Activated CD4-positive, alpha-beta T cell treated with anti-CD3 and anti-CD28 coated beads, Interleukin-2, amount 10 ng/mL, durations not matched to agents 7 days and 5 days (primary cell): ENCODE measurements at places on chromosomes 2 and 18.

DNA sequence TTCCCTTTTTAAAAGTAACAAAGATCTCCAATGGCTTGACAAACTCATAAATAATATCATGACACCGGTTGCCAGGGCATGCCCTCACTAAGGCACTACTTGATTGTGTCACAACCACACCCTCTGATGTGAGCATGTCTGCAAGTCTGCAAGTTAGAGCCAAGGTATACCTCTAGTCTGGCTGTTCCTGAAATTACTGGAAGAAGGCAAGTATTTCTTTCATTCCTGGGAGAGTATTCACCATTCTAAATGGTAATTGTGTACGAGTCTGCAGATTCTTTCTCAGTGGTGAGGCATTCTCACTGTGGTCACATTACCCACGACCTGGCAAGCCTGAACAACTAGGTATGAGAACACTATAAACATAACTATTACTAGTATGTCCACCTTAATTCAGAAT lies 25.7 kb upstream of the RNU4ATAC start:
- no peak for DNase-seq

- no peak for DNase-seq
These were observed 61.7 kb upstream of the RALBP1 start for GRCh38 chr18:9413576-9413975.

DNA sequence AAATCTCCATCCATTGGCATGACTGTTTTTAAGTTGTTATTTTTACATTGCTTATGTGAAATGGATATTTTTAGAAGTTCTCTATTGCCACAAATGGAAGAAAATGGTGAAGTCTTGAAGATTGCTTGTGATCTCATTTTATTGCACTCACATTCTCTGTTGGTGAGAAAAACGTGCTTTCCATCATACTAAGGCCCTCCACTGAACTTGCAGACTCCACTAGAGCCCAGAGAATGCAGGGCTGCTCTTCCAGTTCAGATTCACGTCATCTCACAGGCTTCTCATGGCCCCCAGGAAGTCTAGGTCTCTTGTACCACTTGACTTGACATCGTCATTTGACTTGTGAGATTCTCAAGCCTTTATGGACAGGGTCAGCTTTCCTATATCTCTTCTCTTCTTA lies 254.8 kb upstream of the COPS8 start:
- no peak for DNase-seq

GRCh38 chr2:207422380-207422779 lies 107.4 kb upstream of the CREB1 start:
- DNase-seq, result no peak

DNA sequence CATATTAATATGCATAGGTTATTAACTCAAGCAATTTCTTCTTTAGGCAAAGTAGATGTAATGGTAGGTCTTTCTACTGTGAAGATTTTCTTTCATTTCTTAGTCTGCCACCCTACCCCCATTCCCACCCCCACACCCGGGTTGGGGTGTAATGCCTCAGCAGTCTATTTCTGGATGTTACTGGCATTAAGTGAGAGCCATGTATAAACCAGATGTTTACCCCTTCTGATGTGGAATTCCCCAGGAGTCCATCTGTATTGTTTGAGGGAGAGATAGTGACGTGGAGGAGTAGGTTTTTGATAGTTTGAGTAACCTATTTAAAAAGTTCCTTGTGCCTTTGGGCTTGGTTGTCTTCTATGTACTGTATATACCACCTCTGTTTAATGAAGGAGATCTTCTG lies 11.8 kb downstream of the TDRD15 start:
- no peak for DNase-seq
